Activated CD4-positive, alpha-beta T cell treated with anti-CD3 and anti-CD28 coated beads for 24 hours (primary cell): ENCODE measurements at places on chromosomes 11 and 22.
A peak's percentile ranks its signal among the peaks of the same experiment; 100 is the strongest.

GRCh38 chr22:46201059-46201757 lies 48.9 kb downstream of the CDPF1 start:
- no peak for DNase-seq

GRCh38 chr11:62125881-62126280 lies 2.1 kb downstream of the INCENP start:
- no peak for DNase-seq

GRCh38 chr11:92152245-92152644 lies 72.4 kb upstream of the FAT3 start:
- no peak for DNase-seq

DNA sequence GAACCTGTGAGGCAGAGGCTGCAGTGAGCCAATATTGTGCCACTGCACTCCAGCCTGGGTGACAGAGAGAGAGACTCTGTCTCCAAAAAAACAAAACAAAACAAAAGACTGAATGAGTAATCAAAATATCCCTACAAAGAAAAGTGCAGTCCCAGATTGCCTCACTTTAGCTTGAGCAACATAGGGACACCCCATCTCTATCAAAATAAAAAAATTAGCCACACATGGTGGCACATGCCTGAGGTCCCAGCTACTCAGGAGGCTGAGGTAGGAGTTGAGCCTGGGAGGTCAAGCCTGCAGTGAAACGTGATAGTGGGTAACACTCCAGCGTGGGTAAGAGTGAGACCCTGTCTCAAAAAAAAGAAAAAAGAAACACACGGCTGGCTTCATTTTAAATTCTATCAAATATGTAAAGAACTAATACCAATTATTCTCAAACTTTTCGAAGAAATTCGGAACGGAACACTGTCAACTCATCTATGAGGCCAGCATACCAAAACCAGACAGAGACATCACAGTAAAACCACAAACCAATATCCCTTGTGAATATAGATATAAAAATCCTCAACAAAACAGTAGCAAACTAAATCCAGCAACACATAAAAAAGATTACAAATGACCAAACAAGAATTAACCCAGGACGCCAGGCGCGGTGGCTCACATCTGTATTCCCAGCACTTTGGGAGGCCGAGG lies 12.9 kb downstream of the CHEK2 start:
- no peak for DNase-seq

DNA sequence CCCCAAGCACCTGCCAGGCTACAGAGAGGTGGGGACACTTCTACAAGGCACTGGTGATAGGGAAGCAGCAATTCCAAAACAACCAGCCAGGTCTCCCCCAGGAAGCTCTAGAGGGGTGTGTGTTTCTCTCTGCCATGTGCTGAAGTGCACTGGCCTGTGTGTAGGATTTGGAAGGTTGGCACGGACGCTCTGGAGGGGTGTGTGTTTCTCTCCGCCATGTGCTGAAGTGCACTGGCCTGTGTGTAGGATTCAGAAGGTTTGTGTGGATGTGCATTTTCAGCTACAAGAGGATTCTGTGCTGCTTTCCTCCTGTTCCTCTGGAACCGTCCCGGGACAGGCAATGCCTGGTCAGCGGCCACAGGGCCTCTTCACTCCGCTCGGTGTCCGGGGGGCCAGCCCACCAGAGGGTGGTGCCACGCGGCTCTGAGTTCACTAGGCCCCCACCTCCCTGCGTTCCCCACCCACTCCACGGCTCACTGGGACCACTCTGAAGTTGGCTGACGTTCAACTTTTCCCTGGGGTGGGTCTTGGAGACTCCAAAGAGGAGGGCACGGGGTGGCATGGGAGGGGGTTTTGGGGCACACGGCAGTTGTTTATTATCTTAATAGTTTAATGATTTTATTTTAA lies 552.8 kb downstream of the BRD1 start:
- no peak for DNase-seq

DNA sequence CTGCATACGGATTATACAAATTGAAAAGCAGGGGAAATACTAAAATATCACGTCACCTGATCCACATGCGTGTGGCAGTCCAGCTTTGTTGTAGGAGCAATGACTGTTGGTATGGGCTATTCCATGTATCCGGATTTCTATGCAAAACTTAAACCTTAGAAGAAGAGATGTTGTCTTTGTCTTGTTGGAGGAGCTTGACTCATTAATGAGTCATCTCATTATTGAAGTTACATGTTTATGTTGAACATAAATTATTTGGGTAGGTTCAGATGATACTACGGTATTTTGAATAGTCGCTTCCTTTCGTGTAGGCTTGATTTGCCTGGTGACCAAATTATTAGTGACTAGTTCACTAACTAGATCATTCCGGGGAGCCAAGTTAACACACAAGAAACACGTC lies 806 bp upstream of the SAAL1 start:
- no peak for DNase-seq

GRCh38 chr22:43345761-43346301 lies 2.7 kb upstream of the SCUBE1 start:
- DNase-seq = no peak

DNA sequence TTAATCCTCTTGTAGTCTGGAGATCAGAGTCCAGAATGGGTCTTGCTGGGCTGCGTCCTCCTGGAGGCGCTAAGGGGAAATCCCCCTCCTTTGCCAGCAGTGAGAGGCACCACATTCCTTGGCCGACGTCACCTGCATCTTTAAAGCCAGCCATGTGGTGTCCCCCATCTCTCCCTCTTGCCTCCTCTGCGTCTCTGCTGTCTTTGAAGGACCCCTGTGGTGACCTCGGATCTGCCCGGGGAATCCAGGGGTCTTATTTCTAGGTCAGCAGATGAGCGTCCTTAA lies 27.2 kb upstream of the PARVB start:
- no peak for DNase-seq

GRCh38 chr11:102430158-102430836 lies 22.3 kb downstream of the TMEM123 start:
- no peak for DNase-seq

DNA sequence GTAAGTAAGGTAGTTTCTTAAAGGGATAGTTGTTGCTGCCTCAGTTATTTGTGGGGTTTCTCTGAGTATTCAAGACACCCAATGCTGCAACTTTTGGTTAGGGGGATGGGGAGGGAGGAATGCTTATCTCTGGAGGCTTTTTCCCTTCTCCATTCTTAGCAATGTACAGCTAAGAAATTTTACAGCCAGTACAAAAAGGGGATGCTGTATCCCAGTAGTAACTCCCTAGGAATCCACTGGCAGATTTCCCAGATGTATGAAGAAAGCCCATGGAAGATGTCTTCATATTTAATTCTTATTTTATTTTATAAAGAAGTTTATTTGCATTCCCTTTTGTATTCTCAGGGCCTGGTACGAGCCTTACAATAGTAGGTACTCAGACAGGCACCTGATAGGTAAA lies 154.8 kb downstream of the ENTHD1 start:
- DNase-seq = no peak

DNA sequence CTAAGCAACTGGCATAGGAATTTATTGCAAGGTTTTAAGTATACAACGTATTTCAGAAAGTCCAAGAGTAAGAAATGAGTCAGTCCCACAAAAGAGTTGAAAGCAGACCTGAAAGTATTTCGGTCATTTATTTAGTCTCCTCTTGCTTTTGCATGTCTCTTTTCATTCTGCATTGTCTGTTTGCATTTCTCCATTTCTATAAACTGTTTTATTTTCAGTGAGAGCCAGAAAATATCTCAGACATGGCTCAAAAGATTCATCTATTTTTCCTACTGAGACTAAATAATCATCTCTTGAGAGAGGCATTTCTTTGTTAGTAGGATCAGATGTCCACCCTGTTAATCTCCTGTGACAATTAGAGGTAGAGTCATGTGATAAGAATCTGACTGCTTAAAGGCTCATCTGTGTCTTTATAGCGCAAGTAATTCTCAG lies 219.1 kb upstream of the CCDC179 start:
- no peak for DNase-seq

GRCh38 chr11:76656571-76657081 lies 13.9 kb downstream of the LRRC32 start:
- DNase-seq = no peak

- no peak for DNase-seq
These were observed 937.6 kb downstream of the BRD1 start for GRCh38 chr22:48889887-48890692.

DNA sequence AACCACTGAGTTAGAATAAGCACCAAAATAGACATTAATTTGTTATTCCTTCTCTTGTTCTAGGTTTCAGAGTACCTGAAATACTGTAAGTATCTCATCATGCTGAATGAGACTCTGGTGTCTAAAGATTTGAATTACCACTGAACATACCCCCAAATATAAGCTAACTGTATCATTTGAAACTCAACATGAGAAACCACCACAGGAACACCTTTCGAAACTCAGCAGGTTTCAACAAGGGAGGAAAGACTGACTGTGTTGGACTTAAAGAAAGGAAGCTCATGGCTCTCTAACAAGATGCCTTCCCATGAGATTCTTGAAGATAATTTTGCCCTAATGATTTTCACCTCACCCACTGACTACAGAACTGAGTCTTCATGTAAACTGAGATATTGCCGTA lies 37.0 kb downstream of the PRCP start:
- no peak for DNase-seq

DNA sequence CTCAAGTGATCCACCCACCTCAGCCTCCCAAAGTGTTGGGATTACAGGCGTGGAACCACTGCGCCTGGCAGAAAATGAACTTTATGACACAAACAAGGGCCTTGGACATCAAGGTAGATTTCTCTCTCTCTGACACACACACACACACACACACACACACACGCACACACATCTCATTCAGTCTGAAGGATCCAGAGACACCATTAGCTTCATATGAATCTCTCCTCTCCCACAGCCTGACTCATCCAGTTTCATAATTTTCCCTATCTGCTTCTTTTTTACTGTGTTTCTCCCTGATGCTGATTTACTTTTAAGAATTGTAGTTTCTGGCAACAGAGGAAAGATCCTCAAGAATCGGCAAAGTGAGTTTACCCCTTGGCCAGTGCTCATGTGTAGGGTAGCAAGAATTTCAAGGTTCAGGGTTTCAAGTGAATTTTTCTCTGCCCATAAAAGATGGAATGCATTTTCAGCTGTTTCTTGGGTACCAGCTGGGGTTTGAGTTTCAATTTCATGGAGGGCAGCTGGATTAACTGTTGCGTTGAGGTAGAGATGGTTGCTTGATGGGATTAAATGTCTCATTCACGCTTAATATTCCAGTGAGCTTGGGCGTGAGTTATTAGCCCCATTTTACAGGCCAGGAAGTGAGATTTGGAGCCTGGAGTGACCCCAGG lies 3.5 kb downstream of the MYO18B start:
- DNase-seq = no peak

GRCh38 chr11:69135420-69136363 lies 20.0 kb upstream of the SMIM38 start:
- DNase-seq = no peak

GRCh38 chr22:46376908-46377524 lies 41.5 kb downstream of the TRMU start:
- DNase-seq = no peak

GRCh38 chr11:94049351-94049750 lies 28.2 kb downstream of the HEPHL1 start:
- DNase-seq = no peak

DNA sequence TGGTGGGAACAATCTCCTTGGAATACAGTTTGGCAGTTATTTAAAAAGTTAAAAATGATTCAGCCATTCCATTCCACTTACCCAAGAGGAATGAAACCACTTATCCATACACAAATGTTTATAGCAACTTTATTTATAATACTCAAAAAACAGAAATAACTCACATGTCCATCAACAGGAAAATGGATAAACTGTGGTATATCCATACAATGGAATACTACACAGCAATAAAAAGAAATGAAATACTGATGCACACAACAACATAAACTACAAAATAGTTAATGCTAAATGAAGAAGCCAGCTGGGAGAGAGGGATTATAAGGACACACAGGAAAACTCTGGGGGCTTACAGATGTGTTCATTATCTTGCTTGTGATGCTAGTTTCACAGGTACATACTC lies 64.7 kb downstream of the FCHSD2 start:
- no peak for DNase-seq

- DNase-seq = no peak
These were observed 50.3 kb downstream of the CHRDL2 start for GRCh38 chr11:74680703-74681531.

- peak; percentile 15 for DNase-seq
These were observed 36.7 kb upstream of the PLET1 start for GRCh38 chr11:112297248-112297866.

DNA sequence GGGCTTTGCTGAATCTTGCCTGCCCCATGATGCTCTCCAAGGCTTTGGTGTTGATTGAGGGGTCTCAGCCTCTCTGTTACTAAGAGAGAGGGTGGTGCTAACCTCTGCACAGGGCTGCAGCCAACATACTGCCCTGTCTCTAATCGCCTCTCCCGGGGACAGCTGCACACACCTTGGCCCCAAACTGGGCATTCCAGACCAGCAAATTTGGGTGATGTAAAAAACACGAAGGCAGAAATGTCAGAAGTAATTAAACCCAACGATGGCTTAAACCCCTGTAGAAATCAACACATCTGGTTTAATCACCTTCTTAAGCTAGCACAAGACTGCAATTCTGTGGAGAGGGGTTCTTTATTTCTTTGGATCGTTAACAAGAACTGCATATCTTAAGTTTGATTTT lies 116.5 kb downstream of the FEZ1 start:
- DNase-seq = no peak
